Germinal center (tissue), 1 donor: ENCODE measurements at places on chromosomes 5 and 9.
A peak's percentile ranks its signal among the peaks of the same experiment; 100 is the strongest.

GRCh38 chr9:120886490-120886967 is 9.5 kb upstream of the PHF19 start:
- no peak for DNase-seq

GRCh38 chr9:17236147-17236546 is 101.3 kb downstream of the CNTLN start:
- DNase-seq = no peak

GRCh38 chr9:37753489-37754190 is at the start of gene TRMT10B:
TRMT10B (plus strand) TSS chr9:37753805; CDS start chr9:37761932, 8,127 bp downstream.
- DNase-seq = peak; percentile 86

GRCh38 chr5:38639377-38640358 is 83.2 kb upstream of the LIFR start:
- DNase-seq = no peak

DNA sequence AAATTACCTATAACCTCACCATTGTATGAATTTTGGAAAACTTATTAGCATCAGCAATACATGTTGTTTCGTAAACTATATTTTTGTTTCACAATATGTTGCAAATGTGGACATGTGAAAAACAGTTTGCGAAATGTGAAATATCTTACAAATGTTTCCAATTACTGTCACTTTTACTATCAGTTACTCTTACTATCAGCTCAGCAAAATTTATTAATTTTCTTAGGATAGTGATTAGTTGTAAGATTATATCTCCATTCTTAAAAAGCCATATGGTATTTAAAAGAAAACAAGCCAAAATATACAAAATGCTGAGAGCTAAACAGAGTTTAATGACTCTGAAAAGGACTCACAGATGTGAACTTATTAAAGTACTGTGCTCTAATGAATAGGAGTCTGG is 111.9 kb upstream of the LPAR1 start:
- no peak for DNase-seq

GRCh38 chr5:55407059-55407684 is 99.4 kb downstream of the MTREX start:
- DNase-seq = no peak

GRCh38 chr5:19795218-19795617 is 192.8 kb downstream of the CDH18 start:
- no peak for DNase-seq

GRCh38 chr9:88476491-88477271 is 58.3 kb upstream of the NXNL2 start:
- no peak for DNase-seq

DNA sequence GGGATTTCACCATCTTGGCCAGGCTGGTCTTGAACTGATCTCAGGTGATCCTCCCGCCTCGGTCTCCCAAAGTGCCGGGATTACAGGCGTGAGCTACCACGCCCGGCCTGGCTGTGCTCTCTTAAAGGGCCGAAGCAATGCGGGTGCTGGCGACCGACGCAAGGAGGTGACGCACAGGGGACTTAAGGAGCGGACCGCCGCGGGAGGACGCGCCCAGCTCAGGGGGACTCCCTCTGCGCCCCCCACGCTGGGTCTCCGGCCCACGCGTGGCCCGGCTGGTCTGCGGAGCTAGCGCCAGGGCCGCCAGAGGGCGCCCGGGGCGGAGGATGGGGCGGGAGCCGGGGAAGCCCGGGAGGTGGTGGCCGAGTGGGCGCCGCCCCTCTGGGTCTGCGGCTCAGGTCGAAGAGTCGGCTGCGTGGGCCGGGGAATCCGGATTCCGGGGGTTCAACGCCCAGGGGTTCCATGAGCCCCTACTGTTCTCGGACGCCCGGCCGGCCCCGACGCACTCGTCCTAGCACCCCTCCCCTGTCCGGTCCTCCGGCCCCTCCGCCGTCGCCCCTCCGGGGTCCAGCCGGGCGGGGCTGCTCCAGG is 502 bp upstream of the CERCAM start:
- DNase-seq = peak; percentile 81

GRCh38 chr5:83547161-83547560 is 75.6 kb downstream of the VCAN start:
- DNase-seq = no peak

GRCh38 chr9:92165484-92165883 is 50.3 kb upstream of the SPTLC1 start:
- no peak for DNase-seq

GRCh38 chr5:179060116-179061008 is at the start of gene ZNF354C:
ZNF354C (plus strand) TSS chr5:179060373; CDS start chr5:179062069, 1,696 bp downstream.
- DNase-seq = peak; percentile 88

- no peak for DNase-seq
These were observed 9.5 kb downstream of the INVS start for GRCh38 chr9:100108559-100108958.

GRCh38 chr5:110916381-110917049 is 155.0 kb upstream of the TSLP start:
- no peak for DNase-seq

DNA sequence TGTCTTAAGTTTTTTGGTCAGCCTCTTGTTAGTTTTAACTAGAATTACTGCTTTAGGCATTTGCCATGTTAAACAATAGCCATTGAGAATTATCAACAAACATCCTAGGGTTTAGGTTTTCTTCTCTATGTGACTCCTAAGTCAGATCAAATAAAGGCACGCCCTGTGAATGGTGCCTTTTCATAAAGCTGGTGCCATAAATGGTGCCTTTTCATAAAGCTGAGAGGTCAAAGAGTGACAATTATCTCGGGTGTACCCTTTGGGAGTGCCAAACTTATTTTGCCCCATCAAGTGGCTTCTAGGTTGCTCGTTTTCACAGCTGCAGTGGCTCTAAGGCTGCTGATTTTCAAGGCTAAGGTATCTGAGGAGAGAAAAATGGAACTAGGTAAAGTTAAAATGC is 391.6 kb downstream of the DMRTA1 start:
- no peak for DNase-seq

- DNase-seq = no peak
These were observed 2.5 kb downstream of the PTGES2 start for GRCh38 chr9:128124873-128125579.

- DNase-seq = no peak
These were observed 217.9 kb downstream of the ENC1 start for GRCh38 chr5:74422671-74423070.
